ENCODE measurements at places on chromosomes 11 and 22.

- DNase-seq = no peak
These were observed 74.9 kb upstream of the DBX1 start for GRCh38 chr11:20235164-20235563.

GRCh38 chr22:43088627-43088983 lies 586 bp downstream of the TTLL1 start:
- peak; percentile 16 for DNase-seq

DNA sequence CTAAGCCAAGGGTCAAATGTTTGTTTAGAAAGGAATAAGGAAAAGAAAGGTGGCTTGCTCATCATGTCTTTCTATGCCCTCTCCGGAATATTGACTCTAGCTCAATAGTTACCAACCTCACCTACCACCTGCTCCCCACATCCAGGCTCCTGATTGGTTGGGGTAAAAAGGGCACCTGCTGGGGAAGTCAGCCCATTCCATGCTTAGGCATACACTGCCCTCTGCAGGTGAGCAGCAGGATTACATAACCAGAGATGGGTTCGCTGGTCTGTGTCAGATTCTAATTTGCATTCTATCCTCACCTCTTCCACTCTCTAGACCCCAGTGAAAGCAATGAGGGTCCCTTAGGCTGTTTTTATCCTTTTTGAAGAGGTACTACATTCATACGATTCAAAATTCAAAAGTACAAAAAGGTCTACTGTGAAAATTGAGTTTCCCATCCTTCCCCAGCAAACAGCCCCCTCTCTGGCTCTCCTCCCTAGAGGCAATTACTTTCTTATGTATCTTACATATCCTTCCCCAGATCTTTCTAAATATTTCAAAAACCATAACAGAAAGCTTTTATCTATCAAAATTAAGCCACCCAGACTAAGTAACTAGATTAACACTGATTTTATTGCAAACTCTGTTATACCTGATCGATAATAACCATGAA lies 98.0 kb upstream of the ASPHD2 start:
- peak; percentile 60 for DNase-seq

DNA sequence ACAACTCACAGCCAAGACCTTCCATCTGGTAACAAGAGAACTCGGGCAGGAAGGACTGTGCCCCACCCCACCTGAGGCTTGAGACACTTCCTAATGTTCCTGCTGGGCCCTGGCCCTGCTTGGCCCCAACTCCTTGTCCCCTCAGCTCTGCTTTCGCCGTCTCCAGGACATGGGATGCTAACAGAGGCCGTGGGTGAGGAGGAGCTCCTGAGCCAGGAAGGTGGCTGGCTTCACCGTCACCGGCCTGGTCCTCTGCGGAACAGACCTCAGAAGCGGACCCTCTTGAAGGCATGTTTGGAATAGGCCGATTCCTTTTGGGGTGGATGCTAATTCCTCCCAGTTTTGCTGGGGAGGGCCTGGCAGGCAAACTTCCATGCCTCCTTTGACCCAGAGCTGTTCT lies 154.3 kb downstream of the CACNA1I start:
- DNase-seq = no peak

- DNase-seq = peak; percentile 93
These were observed 154.6 kb downstream of the MAML2 start for GRCh38 chr11:96188243-96189006.

- DNase-seq = peak; percentile 87
These were observed 67.6 kb upstream of the AMPD3 start for GRCh38 chr11:10387206-10388083.

DNA sequence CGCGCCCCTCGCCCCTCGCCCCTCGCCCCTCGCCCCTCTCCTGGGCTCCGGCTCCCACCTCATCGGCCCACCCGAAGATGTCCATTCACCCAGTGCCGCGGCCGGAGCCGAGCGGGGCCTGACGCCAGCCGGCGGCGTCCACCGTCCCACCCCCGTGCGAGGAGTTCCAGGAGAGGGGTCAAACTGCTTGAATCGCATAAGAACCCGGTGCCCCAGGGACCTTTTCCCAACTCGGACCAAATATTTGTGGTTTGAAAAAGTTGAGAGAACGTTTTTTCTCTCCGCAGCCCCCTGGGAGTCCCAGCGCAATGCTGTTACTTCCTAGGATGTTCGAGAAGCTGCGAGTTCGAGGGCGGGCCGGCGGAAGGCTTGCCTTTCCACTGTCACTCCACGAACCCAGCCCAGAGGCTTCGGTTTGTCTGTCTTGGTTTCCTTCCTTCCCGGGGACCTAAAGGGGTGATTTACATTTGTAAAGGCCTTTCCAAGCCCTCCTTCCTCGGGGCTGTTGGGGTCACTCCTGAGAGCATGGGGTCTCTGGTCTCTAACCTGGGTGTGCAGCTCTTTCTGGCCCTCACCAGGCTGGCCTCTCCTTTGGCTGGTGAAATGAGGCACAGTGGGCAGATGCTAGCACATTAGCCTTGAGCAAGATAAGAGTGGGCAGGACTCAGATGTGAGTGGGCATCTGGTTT lies 38.0 kb downstream of the ETS1 start:
- DNase-seq = peak; percentile 46

- no peak for DNase-seq
These were observed 541.2 kb downstream of the BUD13 start for GRCh38 chr11:116231543-116231942.

DNA sequence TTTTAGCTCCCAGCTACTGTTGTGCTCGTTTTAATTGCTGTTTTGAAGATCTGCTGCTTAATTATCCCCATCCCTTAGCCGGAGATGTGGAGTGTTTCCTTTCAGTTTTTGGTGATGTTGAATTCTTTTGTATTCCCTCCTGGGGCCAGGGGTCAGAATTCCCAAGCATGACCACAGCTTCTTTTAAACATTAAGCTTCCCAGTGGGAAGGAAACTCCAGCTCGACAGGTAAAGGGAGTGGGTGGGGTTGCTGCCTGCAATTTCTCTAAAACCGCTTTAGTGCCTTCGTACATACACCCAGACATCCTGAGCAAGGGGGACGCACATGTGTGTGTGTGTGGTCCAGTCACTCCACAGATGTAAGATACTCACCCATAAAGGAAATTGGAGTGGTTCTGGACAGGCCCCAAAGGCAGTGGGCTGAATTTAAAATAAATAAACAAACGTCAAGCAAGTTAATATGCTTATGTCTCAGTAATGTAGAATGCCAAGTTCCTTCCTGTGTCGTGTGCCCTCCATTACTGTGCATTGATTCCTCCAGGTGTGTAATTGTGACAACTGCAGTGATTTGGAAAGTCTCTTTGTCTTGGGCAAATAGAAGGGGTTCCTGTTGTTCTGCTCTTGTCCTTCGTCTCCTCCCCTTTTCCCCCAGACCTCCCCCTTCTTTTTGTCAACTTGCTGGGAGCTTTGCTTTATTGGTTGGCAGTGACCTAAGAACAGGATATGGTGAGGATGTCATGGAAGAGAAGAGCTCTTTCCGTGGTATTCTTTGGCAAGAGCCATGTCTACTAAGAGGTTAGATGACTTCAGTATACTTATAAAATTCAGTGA lies 19.2 kb upstream of the ADSL start:
- DNase-seq = peak; percentile 34

GRCh38 chr22:39446239-39446721 lies 10.5 kb upstream of the MGAT3 start:
- DNase-seq = no peak

- no peak for DNase-seq
These were observed 208.8 kb downstream of the DCDC1 start for GRCh38 chr11:31160504-31161422.
